Activated CD8-positive, alpha-beta T cell treated with anti-CD3 and anti-CD28 coated beads for 36 hours (primary cell): ENCODE measurements at places on chromosomes 11 and 22. TPM values are rescaled to one million over a fixed set of nuclear protein-coding genes. Genes with fewer than 3 reads are reported as not detected.

GRCh38 chr11:73173755-73174494, 31.8 kb upstream of the FCHSD2 start:
- no peak for DNase-seq

GRCh38 chr11:107716884-107717532, 5.2 kb upstream of the SLN start:
- DNase-seq = no peak

GRCh38 chr11:36365907-36366306, 69.8 kb downstream of the PRR5L start:
- no peak for DNase-seq

- no peak for DNase-seq
Observed at GRCh38 chr22:48729499-48730171, 1098.0 kb downstream of the BRD1 start.

The CHST1 gene
- not detected for total RNA-seq
